ENCODE measurements at places on chromosomes 11 and 22. TPM values are rescaled to one million over a fixed set of nuclear protein-coding genes. Genes with fewer than 3 reads are reported as not detected.

- DNase-seq, result no peak
- no peak within 1 kb of the TSS for H3K27ac ChIP-seq
- H3K4me1 ChIP-seq, result no peaks in the 10 kb centered on the region
- H3K4me3 ChIP-seq, result no peak within 1 kb of the TSS
- H3K36me3 ChIP-seq, result peaks cover 37% of the 10 kb centered on the region
These were observed at the start of gene FAM180B for GRCh38 chr11:47586098-47586855. FAM180B (plus strand) TSS chr11:47586678; CDS start chr11:47586769, 91 bp downstream.

DNA sequence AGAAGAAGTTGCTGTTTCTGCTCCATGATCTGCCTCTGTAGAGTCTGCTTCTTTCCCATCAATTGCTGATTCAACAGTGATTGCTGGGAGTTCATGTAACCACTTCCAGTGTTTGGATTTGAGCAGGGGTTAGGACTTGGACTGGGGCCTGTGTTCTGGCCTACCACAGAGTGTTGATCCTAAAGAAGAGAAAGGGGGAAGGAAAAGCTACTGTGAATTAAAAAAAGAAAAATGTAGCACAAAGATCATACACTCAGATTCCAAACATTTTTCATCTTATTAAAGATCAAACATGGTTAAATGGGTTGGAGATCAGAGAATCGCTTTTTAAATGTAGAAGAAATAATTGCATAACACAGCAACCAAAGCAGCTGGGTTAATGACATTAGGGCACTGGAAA lies 67.6 kb upstream of the MTMR2 start:
- no peak overlapping the region for H3K4me3 ChIP-seq
- peak overlapping the region; percentile 45 for H3K27ac ChIP-seq
- peaks cover 23% of the 10 kb centered on the region for H3K4me1 ChIP-seq
- no peak for DNase-seq

GRCh38 chr11:46760429-46761128 lies 41.6 kb downstream of the F2 start:
- no peak overlapping the region for H3K4me3 ChIP-seq
- no peak overlapping the region for H3K27ac ChIP-seq
- no peak for DNase-seq
- no peaks in the 10 kb centered on the region for H3K4me1 ChIP-seq

- H3K4me1 ChIP-seq, result no peaks in the 10 kb centered on the region
- H3K36me3 ChIP-seq, result no peaks in the 10 kb centered on the region
- DNase-seq, result no peak
- H3K4me3 ChIP-seq, result no peak overlapping the region
- no peak overlapping the region for H3K27ac ChIP-seq
These were observed 59.1 kb upstream of the ANO5 start for GRCh38 chr11:22133776-22134175.

DNA sequence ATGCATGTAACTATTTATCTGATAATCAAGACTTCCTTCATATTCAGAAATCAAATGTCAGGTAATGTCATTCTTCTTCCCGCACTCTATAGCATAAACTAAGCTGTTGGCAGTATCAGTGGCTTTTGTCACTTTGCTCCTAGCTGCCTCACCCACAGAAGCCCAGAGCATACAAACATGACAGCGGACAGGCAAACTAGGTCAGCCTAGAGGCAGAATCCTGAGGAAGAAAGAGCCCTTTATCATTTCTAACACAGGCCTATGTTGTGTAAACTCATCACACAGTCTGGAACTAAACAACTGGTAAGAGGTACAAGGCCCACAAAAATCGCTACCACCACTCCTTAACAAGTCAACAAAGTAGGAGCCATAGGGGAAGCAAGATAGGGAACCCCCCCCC lies 21.0 kb downstream of the GUCY1A2 start:
- no peak overlapping the region for H3K27ac ChIP-seq
- no peak for DNase-seq
- H3K4me1 ChIP-seq, result no peaks in the 10 kb centered on the region
- no peaks in the 10 kb centered on the region for H3K36me3 ChIP-seq

Gene SMTNL1
- not detected for total RNA-seq

Gene ZP1
- total RNA-seq, result not detected

Data from upper lobe of right lung (tissue), 1 donor.